ENCODE measurements at places on chromosomes 3 and 15. TPM values are rescaled to one million over a fixed set of nuclear protein-coding genes. Genes with fewer than 3 reads are reported as not detected.

The TMEM45A gene
- 0.17 TPM for total RNA-seq

- no peak for DNase-seq
These were observed 149.5 kb downstream of the ITPR1 start for GRCh38 chr3:4642611-4643010.

GRCh38 chr3:50853936-50854335 lies 179.2 kb downstream of the DOCK3 start:
- DNase-seq = no peak

GRCh38 chr15:63380151-63380807 lies 1.4 kb downstream of the CA12 start:
- no peak for DNase-seq

GRCh38 chr15:76566276-76566675 lies 229.7 kb downstream of the ISL2 start:
- DNase-seq = no peak

The FHIT gene
- total RNA-seq = 41.2 TPM

DNA sequence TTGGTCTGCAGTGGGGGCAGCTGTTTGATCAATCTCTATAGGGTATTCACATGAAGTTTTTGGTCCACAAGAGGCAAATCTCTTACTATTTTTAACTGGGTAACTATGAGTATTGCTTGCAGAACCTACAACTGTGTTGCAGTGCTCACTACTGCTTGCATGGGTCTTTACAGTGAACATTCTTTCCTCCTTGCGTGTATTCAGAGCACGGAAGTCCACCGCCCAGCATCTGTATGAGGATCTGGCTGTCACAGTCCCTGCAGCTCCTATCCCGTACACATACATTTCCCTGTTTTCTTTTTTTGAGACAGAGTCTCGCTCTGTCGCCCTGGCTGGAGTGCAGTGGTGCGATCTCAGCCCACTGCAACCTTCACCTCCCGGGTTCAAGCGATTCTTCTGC lies 449.9 kb downstream of the FGF12 start:
- DNase-seq = no peak

DNA sequence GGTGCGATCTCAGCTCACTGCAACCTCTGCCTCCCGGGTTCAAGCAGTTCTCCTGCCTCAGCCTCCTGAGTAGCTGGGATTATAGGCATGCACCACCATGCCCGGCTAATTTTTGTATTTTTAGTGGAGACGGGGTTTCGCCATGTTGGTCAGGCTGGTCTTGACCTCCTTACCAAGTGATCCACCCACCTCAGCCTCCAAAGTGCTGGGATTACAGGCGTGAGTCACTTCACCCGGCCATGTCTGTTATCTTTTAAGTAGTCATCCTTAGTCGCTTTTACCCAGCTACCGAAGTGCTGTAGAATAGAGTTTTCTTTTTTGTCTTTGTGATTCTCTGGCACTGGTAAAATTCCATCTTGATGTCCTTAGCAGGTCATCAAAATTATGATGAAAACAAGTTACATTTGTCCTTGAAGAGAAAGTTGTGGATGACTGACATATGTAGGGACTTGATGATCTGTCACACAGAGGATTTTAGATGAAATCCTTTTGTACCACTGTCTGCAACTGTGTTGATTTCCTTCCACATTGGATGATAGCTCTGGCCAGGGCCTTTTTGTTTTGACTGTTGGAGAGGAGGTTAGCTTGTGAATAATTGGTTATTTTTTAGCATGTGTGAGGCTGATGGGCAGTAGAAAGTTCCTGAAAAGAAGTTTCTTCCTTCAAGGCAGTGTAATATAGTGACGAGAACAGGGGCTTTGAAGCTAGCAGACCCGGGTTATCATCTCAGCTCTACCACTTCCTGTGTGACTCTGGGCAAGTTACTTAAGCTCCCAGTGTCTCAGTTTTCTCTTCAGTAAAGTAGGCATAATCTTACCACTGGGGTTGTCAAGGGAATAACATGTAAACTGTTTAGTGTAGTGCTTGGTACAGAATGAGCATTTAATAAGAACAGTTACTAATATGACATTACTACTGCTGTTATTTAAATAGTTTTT lies 18.8 kb downstream of the ATG7 start:
- DNase-seq = peak; percentile 56

GRCh38 chr3:190323246-190323626 lies 990 bp upstream of the CLDN1 start:
- DNase-seq = no peak

The RAB43 gene
- 59.1 TPM for total RNA-seq

- DNase-seq = no peak
These were observed 409.1 kb upstream of the ATP11B start for GRCh38 chr3:182384221-182384620.

DNA sequence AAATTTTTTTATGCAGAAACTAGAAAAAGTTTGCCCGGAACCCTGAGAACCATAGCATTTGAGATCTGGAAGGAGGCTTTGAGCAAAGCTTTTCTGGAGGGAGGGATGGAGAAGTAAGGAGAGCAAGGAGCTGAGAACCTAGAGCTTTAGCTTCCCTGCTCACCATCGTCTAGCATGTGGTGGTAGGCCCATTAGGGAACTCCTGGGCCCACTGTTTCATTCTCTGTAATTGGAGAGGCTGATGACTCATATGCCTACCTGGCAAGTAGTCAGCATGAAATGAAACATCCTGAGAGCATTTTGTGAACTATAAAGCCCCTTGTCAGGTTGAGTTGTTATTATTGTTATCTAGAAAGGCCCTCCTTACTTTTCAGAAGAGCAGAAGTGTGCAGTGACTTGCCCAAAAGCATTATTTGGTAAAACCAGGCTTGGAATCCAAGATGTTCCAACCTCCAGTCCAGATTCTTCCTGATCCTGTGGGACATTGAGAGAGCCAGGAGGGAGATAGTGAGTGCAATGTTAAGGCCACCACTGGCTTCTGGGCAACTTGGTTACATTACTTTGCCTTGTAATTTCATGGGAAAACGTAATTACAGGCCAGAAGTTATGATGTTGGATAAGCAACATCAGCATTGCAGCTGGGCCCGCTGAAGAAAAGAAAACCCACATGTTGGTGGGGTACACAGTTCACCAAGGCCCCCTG lies 104.5 kb upstream of the BFSP2 start:
- no peak for DNase-seq

GRCh38 chr3:45546126-45546620 lies 48.4 kb upstream of the LIMD1 start:
- DNase-seq = no peak

The IFT80 gene
- total RNA-seq = 35.0 TPM

GRCh38 chr3:107410606-107411005 lies 33.4 kb downstream of the CCDC54 start:
- DNase-seq = no peak

- DNase-seq = peak; percentile 75
These were observed 23.2 kb downstream of the RPLP1 start for GRCh38 chr15:69475769-69476358.

The DAZL gene
- total RNA-seq = not detected

DNA sequence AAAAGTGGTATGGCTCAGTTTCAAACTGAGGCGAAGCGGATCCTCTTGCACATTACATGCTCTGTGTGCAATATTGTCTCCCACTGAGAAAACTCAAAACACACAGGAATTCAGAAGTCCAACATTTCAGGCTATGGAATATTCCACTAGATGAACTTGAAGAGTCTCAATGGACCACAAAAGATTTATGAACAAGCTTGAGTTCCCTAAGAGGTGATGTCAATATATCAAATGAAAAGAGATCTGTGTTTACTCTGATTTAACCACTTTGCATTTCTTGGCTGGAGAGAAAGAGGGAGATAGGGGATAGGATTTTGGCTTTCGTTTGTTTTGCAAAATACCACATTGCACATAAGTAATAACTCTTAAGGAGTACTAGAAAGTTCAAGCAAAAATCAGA lies 20.3 kb downstream of the PDZRN3 start:
- no peak for DNase-seq

DNA sequence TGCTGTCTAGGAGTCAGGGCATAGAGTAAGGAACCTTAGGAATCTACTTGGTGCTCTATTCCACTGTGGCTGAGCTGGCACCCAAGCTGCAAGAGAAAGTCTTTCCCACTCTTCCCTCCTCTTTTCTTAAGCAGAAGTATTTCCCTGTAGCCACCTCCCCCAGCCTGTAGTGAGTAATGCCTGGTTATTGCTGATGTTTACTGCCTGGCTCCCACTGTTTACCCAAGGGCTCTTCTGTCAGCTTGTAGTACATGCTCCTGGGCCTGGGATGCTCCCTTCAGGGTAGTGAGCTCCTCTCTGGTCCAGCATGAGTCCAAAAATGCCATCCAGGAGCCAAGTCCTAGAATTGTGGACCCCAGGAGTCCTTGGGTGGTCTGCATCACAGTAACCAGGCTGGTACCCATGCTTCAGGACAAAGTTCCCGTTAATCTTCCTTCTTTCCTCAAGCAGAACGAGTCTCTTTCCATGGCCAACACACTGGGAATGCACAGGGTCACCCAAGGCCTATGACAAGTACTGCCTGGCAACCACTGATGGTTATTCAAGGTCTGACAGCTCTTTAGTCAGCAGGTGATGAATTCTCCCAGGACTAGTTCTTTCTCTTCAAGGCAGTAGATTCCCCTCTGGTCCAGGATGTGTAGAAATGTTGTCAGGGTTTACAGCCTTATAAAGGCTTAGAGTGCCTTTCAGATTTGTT lies 17.6 kb downstream of the GALK2 start:
- no peak for DNase-seq

DNA sequence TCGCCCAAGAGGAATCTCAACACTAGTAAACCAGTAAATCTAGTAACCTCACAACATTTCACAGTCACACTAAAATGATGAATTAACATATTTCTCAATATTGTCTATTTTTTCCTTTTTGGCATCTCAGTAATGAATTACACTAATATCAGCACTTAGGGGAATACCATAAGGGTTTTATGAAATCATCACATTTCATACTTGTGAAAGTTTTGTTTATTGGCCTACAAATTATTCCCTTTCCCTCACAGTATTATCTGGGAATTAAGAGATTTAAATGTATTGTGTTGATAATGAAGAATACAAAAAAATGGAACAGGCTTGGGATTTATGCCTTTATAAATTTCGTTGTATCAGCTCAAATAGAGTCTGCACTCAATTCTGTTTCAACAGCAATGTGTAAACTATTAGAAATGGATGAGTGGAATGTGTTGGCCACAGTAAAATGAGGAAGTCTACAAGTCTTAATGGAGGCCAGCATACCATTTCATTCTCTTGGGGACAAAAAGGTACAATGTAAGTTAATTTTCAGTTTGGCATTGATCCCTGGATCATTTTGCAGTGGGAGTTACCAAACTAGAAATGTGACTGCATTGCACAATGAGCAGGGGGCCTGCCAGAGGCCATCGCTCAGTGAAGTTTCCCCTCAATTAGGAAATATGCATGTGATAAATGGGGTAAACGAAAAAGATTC lies 195.4 kb downstream of the FMN1 start:
- no peak for DNase-seq

- no peak for DNase-seq
These were observed 255.3 kb upstream of the SLITRK3 start for GRCh38 chr3:165451371-165452070.

DNA sequence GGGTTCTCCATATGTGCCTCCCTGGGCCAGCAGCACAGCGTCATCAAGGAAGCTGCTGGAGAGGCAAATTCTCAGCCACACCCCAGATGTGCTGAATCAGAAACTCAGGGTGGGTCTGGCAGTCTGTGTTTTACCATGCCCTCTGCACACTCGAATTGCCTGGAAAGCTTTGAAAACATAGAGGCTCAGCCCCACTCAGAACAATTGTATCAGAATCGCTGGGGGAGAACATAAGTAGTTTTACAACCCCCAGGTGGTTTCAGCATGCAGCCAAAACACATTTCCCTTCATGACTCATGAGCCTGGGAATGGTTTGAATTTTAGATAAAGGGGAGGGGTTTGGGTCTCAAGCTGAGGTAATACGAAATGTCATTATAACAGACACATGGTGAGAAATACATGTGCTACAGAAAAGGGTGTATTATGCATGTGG lies 9.6 kb downstream of the TGM4 start:
- no peak for DNase-seq

The CLSTN2 gene
- not detected for total RNA-seq

GRCh38 chr15:66865622-66866611 lies 163.9 kb downstream of the SMAD6 start:
- no peak for DNase-seq

DNA sequence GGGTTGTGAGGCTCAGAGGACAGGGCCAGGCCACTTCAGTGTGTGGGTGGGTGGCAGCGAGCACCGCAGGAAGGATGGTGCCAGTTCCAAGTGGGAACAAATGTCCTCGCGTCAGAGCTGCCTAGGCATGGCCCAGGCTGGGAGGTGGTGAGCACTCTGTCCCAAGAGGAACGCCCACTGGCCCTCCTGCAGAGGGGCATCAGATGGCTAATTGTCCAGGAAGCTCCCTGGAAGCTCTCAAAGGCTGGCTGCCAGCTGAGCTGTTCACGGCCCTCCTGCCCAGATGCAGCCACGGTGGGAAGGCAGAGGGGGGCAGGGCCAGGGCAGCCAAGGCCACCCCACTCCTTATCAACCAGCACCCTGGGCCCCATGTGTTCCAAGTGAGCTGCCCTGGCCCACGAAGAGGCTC lies 55.2 kb downstream of the IQSEC1 start:
- no peak for DNase-seq

- no peak for DNase-seq
These were observed 36.0 kb upstream of the C3orf70 start for GRCh38 chr3:185188816-185189215.

- no peak for DNase-seq
These were observed 8.5 kb downstream of the HTR3D start for GRCh38 chr3:184040010-184040409.

The PTX3 gene
- total RNA-seq = 0.40 TPM

- no peak for DNase-seq
These were observed 44.8 kb upstream of the SLC41A3 start for GRCh38 chr3:126128504-126129397.
